ENCODE measurements at places on chromosomes 1 and 21.
A peak's percentile ranks its signal among the peaks of the same experiment; 100 is the strongest.

GRCh38 chr1:3772027-3772714 lies 378 bp upstream of the SMIM1 start:
- peak; percentile 46 for DNase-seq

DNA sequence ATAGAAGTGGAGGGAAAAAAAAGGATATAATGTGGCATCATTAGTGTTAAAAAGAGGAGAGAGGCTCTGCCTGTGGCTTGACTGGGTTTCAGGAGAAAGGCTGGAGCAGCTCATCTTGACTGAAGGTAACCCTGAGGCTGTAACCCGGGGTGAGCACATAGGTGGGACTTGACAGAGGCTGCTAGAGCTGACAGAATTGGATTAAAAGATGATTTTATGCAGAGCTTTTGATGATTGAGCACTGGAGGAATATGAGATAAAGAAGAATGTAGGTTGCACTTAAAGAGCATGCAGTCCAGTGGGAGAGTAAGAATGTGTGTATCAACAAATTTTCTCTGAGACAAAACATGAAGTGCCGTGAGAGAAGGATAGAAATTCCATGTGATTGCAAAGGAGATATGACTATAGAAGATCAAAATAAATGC lies 17.3 kb downstream of the LAMC1 start:
- no peak for DNase-seq

GRCh38 chr1:67211589-67212563 lies 45.6 kb downstream of the IL23R start:
- DNase-seq = no peak

GRCh38 chr1:11752359-11753088 lies 9.5 kb upstream of the C1orf167 start:
- no peak for DNase-seq

DNA sequence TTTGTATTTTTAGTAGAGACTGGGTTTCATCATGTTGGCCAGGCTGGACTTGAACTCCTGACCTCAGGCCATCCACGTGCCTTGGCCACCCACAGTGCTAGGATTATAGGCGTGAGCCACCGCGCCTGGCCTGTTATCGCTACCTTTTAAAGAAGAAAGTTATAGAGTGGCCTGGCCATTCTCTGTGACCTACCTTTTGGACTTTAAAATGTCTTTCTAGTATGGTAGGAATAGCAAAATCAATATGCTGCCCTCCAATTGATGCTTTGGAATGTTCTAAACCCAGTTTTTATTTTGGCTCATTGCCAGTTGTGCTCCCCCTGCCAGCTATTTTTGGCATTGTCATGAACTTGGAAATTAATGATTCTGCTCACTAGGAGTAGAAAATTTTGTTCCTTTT lies 19.9 kb downstream of the HIPK1 start:
- no peak for DNase-seq

- no peak for DNase-seq
These were observed 34.2 kb upstream of the GNPAT start for GRCh38 chr1:231206856-231207255.

GRCh38 chr1:95716097-95716496 lies 482.1 kb downstream of the RWDD3 start:
- no peak for DNase-seq

DNA sequence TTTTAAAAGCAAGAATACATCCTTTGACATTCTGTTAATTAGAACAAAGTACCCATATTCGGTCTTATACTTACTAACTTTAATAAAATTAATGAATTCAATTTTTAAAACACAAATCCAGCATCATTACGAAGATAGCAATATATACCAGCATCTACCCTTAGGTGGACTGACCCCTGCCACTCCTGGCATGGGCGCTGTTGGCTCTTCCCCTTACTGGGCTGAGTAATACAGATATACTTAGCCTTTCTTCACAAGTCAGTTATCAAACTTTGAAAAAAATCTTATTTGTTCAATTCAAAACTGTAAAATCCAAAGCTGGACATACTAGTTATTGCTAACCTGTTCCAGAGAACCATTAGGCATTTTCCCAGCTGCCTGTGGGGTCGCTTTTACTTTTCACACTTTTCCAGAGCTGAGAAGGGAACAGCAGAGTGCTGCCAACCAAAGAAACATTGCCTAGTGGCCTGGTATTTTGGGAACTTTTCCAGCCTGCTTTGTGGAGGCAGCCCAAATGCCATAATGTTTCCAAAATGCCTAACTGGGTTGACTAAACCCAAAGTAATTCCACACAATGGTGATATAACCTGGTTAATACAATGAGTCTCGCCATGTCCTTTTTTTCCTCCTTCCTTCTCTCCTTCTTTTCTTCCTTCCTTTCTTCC lies 424.7 kb upstream of the ADGRL2 start:
- DNase-seq = no peak

GRCh38 chr1:154822717-154823116 lies 47.4 kb downstream of the KCNN3 start:
- no peak for DNase-seq

- DNase-seq = no peak
These were observed 64.0 kb downstream of the PRDM2 start for GRCh38 chr1:13763991-13764390.

GRCh38 chr1:44604157-44604955 lies 69.9 kb downstream of the TMEM53 start:
- DNase-seq = no peak
